ENCODE measurements at places on chromosomes 6 and 20.

DNA sequence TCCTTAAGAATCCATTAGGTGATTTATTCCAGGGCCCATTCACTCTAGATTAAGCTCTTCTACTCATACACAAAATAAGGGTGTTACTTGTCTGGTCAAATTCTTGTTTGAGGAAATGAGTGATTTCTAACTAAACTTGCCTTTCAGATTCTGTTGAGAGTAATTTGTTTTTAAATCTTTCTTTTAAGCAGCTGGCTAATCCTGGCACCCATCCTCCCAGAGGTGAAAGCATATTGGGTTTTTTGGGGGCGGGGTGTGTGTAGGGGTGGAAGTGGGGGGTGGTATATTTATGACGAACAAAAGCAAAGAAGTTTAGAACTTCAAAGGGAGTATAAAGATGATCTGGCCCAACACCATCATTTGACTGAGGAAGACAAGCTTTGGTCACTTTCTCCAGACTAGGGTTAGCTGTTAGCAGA lies 94.7 kb downstream of the RTN4IP1 start:
- no peak for DNase-seq

GRCh38 chr20:32484225-32484957 lies 100.7 kb downstream of the NOL4L start:
- peak; percentile 28 for DNase-seq

GRCh38 chr20:24571159-24571558 lies 101.7 kb downstream of the SYNDIG1 start:
- DNase-seq, result no peak

- no peak for DNase-seq
These were observed 199.1 kb upstream of the CNR1 start for GRCh38 chr6:88365230-88365629.

DNA sequence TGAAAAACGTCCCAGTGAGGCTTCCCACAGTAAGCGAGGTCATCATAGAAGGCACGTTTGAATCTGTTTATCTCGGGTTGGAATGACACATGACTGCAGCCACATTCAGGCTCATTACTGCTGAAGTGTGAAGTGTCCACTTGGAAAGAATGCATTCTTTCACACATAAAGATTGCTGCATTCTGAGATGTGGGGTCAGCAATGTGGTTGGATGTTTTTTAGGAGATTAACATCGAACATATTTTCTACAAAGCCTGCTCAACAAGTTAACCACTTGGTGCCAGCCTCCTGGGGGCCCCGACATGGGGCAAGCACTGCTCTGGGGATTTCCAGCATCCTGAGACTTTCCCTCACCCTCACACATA lies 79.9 kb downstream of the BMP6 start:
- DNase-seq, result no peak

GRCh38 chr6:4472222-4472621 lies 304.0 kb upstream of the CDYL start:
- no peak for DNase-seq

DNA sequence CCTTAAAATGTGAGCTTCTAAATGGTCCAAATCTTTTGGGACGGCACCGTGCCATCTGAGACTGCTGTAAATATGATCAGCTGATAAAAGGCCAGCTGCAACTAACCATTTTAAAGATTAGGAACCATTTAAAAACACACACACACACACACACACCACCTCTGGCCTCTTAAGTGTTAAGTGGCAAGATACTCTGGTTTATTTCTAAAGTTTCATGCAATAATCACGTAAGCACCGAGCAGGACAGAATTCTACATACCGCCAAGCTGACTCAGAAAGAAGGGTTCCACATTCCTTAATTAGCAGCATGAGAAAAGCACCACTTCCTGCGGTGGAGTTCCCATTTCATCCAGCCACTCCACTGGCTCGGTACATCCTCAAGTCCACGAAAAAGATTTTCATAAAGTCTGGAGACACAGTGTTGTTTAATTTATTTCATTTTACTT lies 17.8 kb upstream of the ZNF217 start:
- DNase-seq, result no peak

GRCh38 chr6:148565930-148566663 lies 180.7 kb upstream of the UST start:
- no peak for DNase-seq

- DNase-seq, result peak; percentile 73
These were observed 6.9 kb downstream of the SLC32A1 start for GRCh38 chr20:38730989-38731737.

DNA sequence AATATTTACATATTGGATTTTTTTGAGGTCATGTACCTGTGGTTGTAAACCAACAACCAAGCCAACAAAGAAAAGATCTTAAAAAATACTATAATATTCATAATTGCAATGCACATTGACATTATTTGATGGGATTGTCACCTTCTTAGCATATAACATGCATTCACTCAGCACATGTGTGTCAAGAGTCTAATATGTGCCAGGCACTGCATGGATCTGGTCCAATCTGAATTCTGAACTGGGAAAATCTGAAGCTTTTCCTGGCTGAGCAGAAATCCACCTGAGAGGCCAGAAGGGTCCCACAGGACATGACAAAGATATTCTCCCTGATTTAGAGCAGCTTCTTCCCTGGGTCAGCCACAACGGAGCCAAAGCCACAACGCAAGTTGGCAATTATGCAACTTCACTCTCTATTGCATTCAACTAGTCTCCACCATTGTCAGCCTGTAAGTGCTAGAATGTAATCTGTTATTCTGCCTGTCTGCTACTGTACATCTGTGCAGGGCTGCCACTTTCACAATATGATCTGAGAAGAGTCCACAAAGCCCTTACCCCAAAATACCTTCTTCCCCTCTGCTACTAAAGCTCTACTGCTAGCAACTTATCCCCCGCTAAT lies 17.0 kb upstream of the DDO start:
- DNase-seq, result no peak

Data from activated T-cell treated with anti-CD3 and anti-CD28 coated beads for 1 hour (primary cell).